ENCODE measurements at places on chromosomes 2 and 18.

DNA sequence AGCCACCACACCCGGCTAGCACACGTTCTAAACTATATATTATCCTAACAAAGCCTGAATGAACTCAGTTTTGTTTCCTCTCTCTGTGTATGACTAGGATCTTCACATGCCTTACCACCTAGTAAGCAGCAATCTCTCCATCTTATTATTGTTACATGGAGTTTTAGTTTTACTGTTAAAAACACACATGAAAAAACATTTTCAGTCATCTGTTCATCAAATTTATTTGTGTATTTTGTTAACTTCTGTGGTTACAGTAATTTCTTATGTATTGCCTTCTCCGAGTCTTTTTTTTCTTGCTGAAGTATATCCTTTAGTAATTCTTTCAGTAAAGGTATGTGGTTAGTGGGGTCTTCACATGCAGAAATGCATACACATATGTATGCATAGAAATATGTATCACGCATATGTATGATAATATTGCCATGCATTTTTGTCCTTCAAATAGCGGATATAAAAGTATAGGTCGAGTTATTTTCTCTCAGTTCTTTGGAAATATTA, 31.4 kb downstream of the ANO7 start:
- DNase-seq: no peak

DNA sequence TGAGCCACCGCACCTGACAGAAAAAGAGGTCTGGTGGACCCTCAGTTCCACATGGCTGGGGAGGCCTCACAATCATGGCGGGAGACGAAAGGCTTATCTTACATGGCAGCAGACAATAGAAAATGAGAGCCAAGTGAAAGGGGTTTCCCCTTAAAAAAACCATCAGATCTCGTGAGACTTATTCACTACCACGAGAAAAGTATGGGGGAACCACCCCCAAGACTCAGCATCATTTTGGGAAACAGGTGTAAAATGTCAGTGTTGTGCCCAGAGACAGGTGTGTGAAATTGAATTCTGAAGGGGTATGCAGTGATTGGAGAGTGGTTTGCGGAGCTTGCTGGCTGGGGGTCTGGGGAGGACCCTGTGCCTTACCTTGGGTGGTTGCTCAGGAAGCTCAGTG, 4.6 kb upstream of the D2HGDH start:
- DNase-seq: no peak

- no peak for DNase-seq
Observed at GRCh38 chr18:49892148-49892924, 79.0 kb upstream of the ACAA2 start.

GRCh38 chr2:8611700-8612099, 70.2 kb upstream of the ID2 start:
- no peak for DNase-seq

DNA sequence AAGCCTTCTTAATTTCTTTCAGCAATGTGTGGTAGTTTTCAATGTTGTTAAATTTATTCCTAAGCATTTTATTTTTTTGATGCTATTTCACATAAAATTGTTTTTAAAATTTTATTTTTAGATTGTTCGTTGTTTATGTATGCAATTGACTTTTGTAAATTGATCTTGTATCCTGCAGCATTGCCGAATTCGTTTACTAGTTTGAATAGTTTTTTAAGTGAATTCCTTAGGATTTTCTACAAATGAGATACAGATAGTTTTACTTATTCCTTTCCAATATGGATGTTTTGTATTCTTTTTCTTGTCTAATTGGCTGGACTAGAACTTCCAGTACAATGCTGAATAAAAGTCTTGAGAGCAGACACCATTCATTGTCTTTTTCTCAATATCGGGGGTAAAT, 55.6 kb downstream of the QPCT start:
- no peak for DNase-seq

Data from midbrain (tissue), 1 donor.